ENCODE measurements at places on chromosomes 7 and 10. TPM values are rescaled to one million over a fixed set of nuclear protein-coding genes. Genes with fewer than 3 reads are reported as not detected.

The GPNMB gene
- 177 TPM for total RNA-seq

The SPDYE1 gene
- total RNA-seq: under 0.01 TPM

The LIPF gene
- total RNA-seq: not detected

The SMO gene
- 12.6 TPM for total RNA-seq

The SPDYE18 gene
- total RNA-seq: 0.50 TPM

The SMKR1 gene
- total RNA-seq: 0.51 TPM
